Chondrocyte (in vitro differentiated cells): ENCODE measurements at places on chromosomes 4 and X.

DNA sequence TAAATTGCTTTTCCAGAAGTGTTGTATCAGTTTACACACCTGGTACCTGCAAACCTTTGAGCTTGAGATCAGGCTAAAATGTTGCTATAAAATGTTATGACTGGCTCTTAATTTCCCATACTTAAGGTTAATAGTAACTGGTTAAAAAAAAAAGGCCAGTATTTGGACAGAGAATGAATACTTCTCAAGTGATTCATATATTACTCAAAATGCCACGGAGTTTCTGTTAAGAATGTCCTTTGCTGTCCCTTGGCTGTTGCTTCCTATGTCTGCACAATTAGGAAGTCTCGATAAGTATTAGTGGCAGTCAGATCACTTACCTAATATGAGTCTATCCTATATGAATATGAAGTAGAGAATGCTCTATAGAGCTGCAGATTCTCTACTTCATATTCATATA, 232.2 kb upstream of the IGFBP7 start:
- DNase-seq, result no peak

DNA sequence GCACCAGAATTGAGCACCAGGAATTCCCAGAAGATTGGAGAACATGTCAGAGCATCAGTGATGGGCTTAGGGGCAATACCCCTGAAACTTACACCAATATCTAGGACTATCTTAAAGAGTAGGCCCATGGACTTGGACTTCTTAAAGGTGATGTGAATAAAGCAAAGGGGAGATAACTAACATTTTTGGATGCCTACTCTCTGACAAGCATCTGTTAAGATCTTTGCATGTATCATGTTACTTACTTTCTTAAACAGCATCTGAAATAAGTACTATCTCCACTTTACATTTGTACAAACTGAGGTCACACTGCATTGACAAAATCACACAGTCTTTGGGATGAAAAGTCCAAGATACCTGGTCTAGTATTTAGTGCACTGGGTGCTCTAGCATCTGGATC, 258.6 kb upstream of the ARSJ start:
- DNase-seq, result no peak

GRCh38 chr4:38266616-38267015, 306.4 kb downstream of the PTTG2 start:
- DNase-seq, result no peak

- DNase-seq, result no peak
These were observed 29.3 kb downstream of the ZNF827 start for GRCh38 chr4:145909281-145909715.

DNA sequence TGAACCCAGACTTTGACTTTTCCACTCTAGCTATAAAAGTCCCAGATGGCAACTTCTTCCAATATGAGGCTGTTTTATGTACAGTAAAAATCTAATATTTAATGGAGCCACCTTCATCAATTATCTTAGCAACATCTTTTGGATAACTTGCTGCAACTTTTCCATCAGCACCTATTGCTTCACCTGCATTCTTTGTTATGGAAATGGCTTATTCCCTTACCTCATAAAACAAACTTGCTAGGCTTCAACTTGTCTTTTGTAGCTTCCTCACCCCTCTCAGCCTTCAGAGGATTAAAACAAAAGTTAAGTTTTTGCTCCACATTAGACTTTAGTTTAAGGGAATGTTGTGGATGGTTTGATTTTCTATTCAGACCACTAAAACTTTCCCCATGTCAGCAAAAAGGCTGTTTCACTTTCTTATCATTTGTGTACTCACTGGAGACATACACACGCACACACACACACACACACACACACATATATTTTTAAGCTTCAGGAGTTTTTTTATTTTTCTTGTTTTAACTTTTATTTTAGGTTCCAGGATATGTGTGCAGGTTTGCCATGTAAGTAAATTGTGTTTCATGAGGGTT, 1296.1 kb upstream of the PABPC4L start:
- DNase-seq, result no peak

DNA sequence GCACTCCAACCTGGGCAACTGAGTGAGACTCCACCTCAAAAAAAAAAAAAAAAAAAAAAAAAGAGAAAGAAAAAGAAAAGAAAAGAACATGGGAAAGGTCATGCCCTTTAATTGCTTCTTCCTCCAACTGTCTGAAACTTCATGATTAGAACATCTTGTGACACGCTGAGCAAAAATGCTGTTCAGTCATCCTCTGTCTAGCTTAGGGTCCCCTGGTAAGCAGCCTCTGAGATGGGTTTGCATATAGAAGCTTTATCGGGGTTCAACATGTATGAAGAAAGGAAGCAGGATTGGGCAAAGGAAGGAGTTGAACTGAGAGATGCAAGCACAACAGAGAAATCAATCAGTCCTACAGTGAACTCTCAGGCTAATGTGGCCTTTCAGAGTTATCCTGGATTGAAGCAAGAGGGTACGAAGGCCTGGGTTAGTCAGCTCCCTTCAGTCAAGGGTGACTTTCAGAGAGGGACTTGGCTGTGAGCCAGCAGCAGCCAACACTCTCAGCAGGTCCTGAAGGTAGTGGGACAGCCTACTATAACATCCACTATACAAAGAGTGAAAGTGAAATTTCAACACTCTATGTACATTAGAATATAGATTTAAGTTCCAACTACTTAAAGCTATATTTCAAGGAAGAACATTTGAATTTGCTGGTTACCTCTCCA, 11.4 kb downstream of the MAOB start:
- no peak for DNase-seq

DNA sequence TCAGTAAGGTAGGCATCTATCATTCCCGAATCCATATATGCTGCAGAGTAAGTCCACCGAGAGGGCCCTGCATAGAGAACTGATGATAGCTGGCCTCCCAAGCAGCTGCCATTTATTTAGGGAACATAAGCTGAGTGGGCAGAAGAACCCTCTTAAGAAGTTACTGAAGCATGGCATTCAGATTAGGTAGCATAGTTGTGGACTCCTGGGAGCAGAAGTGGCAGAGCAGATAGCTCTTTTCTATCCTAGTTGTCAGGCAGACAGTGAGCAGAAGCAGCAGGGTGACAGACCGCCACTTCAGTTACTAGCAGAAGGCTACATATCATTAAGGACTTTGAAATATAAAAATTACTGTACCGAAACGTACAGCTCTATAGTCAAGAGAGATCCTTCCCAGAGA, 454.7 kb downstream of the PPP4R3C start:
- no peak for DNase-seq

DNA sequence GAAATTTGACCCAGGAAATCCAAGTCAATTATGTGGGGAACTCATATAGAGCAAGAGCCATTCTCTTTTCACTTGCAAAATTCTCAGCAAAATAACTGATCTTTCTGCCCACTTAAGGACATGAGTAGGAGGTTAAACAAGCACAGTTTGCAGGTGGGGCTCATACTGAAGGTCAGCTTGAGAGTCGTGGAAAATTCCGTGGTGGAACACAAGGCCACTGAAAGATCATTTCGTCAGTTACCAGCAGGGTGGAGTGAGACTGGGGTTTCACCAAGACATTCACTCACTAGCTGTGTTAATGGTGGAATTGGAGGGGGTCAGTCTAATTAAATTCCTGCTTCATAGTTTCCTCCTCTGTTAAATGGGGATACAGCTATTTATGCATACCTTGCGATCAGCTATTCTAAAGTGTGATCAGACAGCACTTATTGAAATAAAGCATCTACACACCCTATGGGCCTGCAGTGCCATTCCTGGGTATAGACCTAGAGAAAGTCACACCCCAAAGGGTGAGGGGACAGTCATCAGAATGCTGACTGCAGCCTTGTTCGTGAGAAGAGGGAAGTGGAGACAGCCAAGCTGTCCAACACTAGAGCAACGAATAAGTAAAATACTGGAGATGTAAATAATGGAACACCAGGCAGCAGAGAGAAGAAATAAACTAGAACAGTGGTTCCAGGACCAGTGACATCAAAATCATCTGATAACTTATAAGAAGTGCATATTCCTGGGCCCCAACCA, 42.7 kb upstream of the CLNK start:
- no peak for DNase-seq

DNA sequence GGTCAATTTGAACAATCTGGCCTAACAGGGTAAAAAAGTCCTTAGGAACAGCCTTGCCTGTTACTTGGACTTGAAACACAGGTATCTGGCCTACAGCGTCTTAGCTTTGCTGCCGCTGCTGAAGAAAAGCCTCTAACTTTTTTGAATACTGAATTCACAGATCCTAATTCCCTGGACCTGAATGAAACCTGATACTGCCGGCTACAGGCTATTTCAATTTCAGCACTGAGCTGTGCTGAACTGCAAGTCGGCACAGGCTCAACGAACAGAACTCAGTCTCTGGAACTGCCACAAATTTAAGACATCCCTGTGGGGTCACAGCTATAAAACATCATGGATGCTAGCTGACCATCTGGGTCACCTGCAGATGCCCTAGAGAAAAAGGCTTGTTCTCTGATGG, 7.2 kb downstream of the NR0B1 start:
- DNase-seq, result no peak
